Transverse colon (tissue), 4 donors: ENCODE measurements at places on chromosomes 2 and 18. TPM values are rescaled to one million over a fixed set of nuclear protein-coding genes. Genes with fewer than 3 reads are reported as not detected.
A peak's percentile ranks its signal among the peaks of the same experiment; 100 is the strongest.

The AMER3 gene
- total RNA-seq = not detected

The SERPINB10 gene
- total RNA-seq = not detected

DNA sequence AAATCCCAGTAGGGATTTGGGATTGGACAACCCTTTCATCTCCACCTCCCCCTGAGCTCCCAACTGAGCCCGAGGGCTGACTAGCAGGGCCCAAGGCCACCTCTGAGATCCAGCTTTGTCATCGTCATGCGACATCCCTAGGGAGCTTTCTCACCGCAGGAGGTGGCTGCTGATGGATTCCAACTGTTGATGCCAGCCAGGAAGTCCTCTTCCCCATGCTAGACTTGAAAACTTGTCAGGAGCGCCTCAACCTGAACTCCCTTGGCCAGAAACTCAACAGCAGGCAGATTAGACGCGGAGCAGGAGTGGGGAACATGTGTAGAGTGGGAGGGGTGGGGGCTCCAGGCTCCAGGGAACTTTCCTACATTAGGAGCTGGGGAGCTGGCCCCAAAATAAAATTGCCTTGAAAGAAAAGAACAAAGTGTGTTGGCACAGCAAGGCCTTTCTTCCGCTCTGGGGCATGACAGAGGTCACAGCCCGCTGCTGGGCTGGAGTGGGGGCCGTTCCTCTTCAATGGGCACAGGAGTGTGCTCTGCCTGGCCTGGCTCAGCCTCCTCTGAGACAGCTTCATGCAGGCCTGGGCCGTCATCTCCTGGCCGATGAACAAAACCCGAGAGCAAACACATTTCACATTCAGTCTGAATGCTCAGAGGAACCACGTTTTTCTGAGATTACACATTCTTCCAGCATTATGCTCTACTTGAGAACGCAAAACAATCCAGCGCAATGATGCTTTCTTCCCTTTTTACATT, 34.5 kb downstream of the EMILIN2 start:
- no peaks in the 10 kb centered on the region for H3K36me3 ChIP-seq
- H3K27me3 ChIP-seq = no peaks in the 10 kb centered on the region
- no peak overlapping the region for H3K4me3 ChIP-seq
- peak overlapping the region; percentile 51 for H3K27ac ChIP-seq
- DNase-seq = peak; percentile 43
- H3K4me1 ChIP-seq = peaks cover 20% of the 10 kb centered on the region

DNA sequence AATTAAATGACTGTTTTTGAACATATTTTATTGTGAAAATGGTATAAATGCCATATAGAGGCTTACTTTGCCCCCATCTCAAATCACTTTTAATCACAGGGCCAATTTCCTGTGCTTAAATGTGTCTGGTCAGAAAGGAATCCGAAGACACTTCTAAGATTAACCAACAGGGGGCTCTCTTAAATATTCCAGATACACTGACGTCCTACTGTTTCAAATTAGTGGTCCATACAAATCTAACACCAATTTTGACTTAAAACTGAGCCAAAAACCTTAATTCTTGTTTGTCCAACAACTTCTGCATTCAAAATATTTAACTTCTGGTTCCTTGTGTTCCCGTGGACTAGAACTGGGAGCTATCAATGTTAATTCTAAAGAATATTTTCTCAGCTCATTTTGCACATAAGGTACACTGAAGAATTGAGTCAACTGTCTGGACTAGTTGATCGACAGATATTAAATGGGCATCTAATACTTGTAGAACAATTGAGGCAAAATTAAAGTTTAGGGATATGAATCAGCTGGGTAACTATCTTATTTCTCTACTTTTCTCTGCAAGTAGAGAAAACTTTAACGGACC, 557.5 kb downstream of the ARHGAP15 start:
- no peaks in the 10 kb centered on the region for H3K36me3 ChIP-seq
- no peaks in the 10 kb centered on the region for H3K27me3 ChIP-seq
- no peak for DNase-seq
- H3K4me3 ChIP-seq = no peak overlapping the region
- no peaks in the 10 kb centered on the region for H3K4me1 ChIP-seq
- no peak overlapping the region for H3K27ac ChIP-seq

DNA sequence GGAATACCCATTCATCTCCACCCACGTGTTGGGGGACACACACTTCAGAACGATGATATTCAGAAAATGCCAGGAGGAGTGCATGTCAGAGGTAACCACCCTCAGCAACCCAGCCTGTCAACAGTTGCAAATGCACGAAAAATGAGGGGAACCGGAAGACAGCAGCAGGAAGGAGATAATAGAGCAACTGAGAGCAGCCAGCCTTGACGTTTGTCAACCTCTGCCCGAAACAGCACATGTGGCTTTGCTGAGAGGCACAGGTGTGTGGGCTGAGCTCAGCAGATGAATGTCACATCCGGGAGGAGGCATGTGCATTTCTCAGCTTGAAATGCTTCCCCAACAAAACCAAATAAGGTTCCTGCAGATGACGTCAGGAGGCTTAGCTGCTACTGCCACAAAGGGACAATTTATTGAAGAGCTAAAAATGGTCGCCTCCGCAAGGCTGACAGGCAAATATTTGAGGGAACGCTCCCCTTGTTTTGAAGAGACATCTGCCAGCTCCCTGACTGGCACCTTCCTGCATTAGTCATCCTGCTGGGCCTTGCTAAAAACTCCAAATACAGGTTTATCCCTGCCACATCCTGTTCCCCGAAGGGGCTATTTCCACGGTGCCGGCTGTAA, 419.0 kb downstream of the NBAS start:
- no peak overlapping the region for H3K4me3 ChIP-seq
- H3K36me3 ChIP-seq = no peaks in the 10 kb centered on the region
- peak; percentile 17 for DNase-seq
- no peak overlapping the region for H3K27ac ChIP-seq
- H3K27me3 ChIP-seq = no peaks in the 10 kb centered on the region

GRCh38 chr18:49185623-49186022, 234.9 kb upstream of the SMAD7 start:
- H3K4me1 ChIP-seq = no peaks in the 10 kb centered on the region
- H3K36me3 ChIP-seq = no peaks in the 10 kb centered on the region
- no peak overlapping the region for H3K4me3 ChIP-seq
- no peaks in the 10 kb centered on the region for H3K27me3 ChIP-seq
- no peak for DNase-seq

GRCh38 chr18:24086082-24086481, 52.8 kb upstream of the CABYR start:
- no peaks in the 10 kb centered on the region for H3K4me1 ChIP-seq
- no peak for DNase-seq
- H3K27ac ChIP-seq = no peak overlapping the region
- no peaks in the 10 kb centered on the region for H3K27me3 ChIP-seq
- no peak overlapping the region for H3K4me3 ChIP-seq
- H3K36me3 ChIP-seq = no peaks in the 10 kb centered on the region
